ENCODE measurements at places on chromosomes 16 and 17.
A peak's percentile ranks its signal among the peaks of the same experiment; 100 is the strongest.

- no peak for DNase-seq
Measured at GRCh38 chr17:34375426-34375997, 12.5 kb upstream of the CCL1 start.

DNA sequence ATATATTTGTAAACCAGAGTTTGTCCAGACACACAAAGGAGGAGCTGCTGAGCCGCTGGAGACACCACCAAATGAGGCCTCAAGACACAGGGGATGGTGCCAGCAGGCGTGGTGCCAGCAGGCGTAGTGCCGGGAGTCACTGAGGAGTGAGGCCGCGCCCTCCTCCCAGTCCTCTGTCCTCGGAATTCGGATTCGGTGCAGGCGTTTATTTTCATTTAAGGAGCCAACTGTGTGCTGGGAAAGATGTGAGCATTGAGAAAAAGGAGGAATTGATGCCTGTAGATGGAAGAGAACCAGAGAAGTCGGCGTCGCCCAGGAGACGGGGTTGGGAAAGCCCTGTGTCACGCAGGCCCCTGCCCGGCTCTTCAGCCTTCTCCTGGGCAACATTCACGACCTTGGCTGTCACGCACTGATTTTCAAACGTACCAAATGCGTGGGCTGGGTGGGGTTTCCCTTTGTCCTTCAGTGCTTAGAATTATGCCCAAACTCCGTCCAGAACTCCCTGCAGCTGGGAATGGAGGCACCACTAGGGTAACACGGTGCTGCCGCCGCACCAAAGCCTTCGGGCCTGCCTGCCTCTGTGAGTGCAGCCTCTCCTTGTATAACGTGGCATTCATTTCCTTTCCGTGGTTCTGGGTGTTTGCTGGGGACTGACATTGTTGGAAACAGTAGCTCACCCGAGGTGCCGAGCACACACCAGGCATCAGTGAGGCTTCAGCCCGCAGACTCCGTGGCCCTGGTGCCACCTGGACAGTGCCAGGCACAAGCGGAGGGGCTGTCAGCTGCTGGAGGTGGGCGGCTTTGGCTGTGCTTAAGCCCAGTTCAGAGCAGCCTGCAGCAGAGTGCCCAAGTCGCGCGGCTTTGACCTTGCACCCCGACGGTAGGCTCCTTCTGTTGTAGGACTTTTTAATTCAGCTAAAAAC lies 49.0 kb upstream of the CHMP6 start:
- DNase-seq, result no peak

- DNase-seq, result peak; percentile 83
Measured at GRCh38 chr16:4328046-4328781, 12.3 kb downstream of the GLIS2 start.

DNA sequence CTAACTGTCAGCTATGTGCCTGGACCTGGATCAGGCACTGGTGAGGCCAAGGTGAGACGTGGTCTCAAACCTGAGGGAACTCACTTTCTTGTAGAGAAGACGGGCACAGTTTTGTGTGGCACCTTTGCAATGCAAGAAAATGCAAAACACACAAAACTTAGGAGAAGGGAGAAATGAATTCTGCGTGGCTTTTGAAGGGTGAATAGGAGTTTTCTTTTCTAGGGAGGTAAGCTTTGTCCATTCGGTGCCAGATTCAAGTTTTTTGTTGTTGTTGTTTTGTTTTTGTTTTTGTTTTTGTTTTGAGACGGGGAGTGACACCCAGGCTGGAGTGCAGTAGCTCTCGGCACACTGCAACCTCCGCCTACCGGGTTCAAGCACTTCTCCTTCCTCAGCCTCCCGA lies 1.4 kb downstream of the TOM1L1 start:
- DNase-seq, result no peak

- DNase-seq, result no peak
Measured at GRCh38 chr17:17487998-17488397, 8.2 kb downstream of the RASD1 start.

DNA sequence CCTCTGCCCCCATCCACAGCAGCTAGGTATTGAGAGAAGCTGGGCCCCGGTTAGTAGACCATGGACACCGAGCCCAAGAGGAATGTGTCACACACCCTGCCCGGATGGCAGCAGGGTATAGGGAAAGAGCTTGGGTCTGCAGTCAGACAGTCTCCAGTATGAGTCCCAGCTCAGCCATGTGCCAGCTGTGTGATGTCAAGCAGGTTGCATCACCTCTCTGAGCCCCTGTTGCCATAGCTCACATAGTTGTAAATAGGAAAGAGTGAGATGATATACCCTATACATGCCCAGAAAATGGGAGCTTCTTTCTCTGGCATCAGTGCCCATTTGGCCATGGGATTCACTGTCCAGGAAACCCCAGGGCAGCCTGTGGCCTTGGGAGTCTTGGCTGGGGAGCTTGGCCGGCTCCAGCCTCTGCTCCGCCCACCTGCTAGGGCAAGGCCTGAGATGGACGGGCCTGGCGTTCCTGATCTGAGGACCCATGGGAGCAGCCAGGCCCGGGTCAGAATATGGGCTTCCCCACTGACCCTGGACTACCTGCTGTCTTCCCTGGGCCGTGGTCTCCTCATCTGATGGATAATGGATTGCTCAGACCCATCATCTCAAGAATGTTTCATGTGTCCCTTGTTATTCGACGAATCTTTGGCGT lies 13.2 kb downstream of the CD300LG start:
- no peak for DNase-seq

GRCh38 chr17:37661400-37662014 lies 18.3 kb upstream of the DDX52 start:
- no peak for DNase-seq

- no peak for DNase-seq
Measured at GRCh38 chr16:28933171-28933570, 1.4 kb downstream of the CD19 start.

GRCh38 chr17:73119631-73120030 lies 27.1 kb upstream of the SLC39A11 start:
- DNase-seq, result no peak

DNA sequence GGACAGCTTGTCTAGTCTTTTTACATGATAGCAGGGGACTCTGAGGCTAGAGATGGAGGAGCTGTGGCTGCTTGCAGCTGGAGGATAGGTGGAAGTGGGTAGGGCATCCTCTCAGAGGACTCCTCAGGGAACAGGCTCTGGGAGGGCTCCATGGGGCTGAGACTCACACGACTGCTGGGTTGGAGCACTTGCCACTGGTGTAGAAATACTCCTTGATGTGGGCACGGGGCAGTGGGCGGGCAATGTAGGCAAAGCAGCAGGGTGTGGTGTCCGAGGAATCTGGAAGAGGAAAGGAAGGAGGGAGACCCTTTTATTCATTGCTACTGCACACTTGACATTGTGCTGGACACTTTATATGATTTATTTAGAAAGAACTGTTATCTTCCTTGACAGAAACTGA lies 1.8 kb downstream of the CCL5 start:
- DNase-seq, result no peak

GRCh38 chr16:8867216-8867931 lies 1.4 kb downstream of the CARHSP1 start:
- peak; percentile 31 for DNase-seq

DNA sequence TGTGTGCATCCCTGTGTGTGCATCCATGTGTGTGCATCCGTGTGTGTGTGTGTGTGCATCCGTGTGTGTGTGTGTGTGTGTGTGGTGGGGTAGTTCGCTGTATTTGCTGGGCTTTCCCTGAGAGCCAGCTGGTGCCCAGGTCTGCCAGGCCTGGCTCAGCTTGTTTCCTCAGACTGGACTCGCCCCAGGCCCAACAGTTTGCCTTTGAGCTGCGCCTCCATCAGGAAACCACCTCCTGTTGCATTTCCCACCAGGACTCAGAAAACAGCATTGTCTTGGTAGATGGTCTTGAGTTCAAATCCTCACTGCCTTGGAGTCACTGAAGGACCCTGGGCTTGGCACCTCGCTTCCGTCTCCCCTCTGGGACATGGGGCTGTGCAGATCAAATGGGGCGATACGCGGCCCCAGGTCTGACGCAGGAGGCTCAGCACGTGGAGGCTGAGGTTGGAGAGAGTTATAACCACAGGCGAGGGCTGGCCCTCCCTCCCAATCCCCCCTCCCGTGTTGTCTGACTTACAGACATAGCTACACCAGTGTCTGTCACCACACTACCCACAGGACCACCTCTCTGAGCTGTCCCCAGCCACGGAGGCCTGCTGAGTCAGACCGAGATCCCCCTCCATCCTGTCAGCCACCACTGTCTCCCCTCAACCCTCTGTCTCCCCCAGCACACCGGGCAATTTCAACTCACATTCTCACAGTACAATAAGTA lies 4.7 kb downstream of the ITGAE start:
- DNase-seq, result no peak

- DNase-seq, result no peak
Measured at GRCh38 chr16:9695152-9695551, 487.1 kb downstream of the GRIN2A start.

DNA sequence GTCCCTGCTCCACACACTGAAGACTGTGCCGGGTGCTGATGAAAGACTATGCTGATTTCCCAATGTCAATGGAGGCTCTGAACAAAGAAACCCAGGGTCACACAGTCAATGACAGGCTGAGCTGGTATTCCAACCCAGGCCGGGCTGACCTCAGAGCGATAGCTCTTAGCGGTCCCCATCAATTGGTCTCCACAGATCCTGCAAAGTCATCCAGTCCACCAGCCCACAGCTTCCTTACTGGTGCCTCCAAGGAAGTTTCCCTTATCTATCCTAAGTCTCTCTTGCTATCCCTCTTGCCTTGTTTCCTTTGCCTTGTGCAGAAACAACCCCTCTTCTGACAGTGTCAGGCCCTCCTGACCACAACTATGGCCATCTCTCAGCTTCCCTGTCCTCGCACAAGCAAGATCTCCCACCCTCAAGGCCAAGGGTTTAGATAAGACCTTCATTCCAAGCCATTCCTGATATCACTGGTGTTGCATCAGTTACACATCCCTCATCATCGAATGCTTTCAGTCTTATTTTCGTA lies 52.7 kb upstream of the KSR1 start:
- DNase-seq, result no peak

DNA sequence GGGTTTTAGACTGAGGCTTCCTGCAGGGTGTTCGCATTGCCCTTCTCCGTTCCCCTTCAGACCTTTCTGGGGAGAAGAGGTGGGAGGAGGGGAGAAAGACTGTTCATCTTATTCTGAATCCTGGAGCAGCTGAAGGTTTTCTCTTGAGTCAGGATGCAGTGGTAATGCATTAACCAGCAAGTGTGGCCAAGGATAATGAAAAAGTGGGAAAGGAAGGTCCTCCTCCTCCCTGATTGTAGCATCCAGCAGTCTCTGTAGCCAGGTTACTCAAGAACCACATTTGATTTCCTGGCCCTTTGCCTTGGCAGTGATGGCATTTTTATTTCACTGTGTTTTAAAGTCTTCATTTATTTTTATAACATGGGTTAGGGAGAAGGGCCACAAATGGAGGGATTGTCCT lies 59.1 kb downstream of the CYLD start:
- DNase-seq, result no peak

GRCh38 chr17:62597920-62598319 lies 29.6 kb upstream of the MRC2 start:
- DNase-seq, result no peak

DNA sequence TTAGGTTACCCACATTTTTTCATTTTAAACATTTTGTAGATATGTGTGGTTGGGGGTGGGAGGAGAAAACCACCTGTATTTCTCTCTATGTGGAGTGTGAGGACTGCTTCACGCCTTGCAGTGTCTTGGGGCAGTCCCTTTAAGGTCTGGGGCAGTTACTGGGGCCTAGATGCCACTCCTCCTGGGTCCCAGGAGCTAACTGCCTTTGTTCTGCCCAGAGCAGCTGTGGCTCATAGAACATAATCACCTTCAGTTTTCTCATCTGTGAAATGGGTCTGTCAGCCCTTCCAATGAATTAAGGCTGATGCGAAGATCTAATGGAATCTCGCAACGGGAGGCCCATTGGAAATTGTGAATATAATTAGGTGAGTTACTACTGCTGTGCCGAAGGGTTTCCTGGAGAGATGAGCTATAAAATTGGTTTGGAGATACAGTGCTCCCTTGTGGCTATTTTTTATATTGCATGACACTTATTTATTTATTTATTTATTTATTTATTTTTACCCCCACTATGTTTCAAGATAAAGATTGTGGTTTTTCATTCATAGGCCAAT lies 22.9 kb downstream of the DHRS7C start:
- no peak for DNase-seq

DNA sequence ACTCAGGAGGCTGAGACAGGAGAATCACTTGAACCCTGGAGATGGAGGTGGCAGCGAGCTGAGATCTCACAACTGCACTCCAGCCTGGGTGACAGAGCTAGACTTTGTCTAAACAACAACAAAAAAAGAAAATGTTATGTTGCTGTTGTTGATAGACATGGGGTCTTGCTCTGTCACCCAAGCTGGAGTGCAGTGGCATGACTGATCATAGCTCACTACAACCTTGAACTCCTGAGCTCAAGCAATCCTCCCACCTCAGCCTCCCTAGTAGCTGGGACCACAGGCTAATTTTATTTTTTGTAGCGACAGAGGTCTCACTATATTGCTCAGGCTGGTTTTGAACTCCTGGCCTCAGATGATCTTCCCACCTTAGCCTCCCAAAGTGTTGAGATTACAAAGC lies 20.0 kb downstream of the FBXO47 start:
- DNase-seq, result no peak

GRCh38 chr17:36661047-36661666 lies 59.8 kb downstream of the MRM1 start:
- DNase-seq, result no peak

- DNase-seq, result no peak
Measured at GRCh38 chr16:25013049-25013448, 2.1 kb downstream of the ARHGAP17 start.

- no peak for DNase-seq
Measured at GRCh38 chr17:57914273-57915142, 40.7 kb downstream of the CUEDC1 start.

GRCh38 chr17:18986541-18987229 lies 17.9 kb downstream of the FAM83G start:
- DNase-seq, result no peak

DNA sequence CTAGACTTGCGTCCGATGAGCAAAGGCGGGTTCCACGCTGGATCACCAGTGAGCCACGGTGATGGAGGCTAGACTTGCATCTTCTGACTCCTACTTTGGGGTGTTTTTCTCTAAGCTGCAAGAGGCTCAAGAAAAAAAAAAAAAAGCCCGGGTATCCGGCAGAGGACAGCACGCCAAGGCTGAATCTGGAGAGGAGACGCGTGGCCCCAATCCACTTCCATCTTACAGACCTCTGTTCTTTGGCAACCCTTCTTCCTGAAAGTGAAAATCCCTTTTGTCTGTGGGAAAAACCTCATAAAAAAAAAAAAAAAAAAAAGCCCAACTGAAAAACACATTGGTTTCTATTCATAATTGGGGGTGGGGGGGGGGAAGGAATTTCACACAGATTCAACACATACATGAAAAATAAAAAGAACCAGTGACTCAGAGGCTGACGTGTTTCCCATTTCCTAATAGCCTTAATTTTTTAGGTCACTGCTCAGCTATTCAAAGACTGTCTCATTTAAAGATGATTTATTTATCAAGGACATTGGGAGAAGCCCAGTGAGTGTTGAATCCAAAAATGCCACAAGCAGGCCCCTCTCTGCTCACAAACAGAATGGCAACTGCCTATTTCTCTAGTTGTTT lies 258.3 kb downstream of the FOXL1 start:
- no peak for DNase-seq

GRCh38 chr16:26195225-26195624 lies 503.5 kb downstream of the HS3ST4 start:
- no peak for DNase-seq
